Dorsolateral prefrontal cortex (tissue), 122 donors: ENCODE measurements at places on chromosomes 12 and 14.
A peak's percentile ranks its signal among the peaks of the same experiment; 100 is the strongest.

DNA sequence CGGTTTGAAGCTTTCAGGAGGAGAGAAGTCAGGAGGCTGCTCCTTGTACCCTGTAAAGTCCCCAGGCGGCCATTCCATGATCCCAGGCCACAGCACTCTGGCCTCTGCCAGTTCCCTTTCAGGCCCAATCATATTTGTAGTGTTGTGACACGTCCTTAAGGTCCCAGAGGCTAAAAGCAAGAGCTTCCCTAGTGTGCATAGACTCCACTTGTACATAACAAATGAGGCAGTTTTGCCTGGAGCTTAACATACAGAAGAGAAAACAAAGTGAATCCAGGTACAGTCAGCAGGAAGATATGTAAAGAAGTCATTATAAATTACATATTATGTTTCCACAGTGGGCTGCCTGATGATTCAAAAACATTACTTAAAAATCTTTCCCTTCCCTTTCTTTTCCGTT, 81.1 kb upstream of the RPH3A start:
- no peak for DNase-seq

GRCh38 chr14:89386212-89386886, 30.7 kb downstream of the FOXN3 start:
- DNase-seq = no peak

DNA sequence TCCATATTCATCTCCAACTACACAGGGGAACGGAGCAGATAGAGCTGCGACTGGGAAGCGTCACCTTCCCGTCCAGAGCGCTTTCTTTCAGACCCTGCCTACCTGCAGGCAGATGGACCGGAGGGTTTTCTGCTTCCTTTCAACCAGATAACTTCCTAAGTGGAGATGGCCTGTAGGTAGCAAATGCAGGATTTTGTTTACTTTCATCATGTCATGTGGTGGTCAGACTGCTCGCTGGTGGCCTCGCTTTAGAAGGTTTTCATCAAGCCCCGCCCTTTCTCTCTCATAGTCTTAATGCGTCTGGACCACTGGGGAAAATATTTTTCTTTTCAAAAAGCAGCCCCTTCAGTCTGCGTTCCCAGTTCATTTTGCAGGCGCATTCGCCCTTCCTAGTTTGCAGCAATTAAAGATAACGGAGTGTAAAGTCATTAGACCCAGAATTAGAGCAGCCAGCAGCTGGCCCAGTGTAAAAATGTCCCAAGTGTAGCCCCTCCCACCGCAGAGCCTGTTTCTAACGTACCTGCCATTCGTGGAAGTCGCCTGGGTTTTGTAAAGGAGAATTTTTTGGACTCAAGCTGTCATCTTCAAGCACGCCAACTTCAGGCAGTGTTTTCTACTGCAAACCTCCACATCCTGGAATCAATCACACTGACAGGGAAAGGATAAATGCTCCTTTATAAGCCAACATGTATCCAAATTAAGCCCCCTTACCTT, 68.9 kb downstream of the TESC start:
- DNase-seq = no peak

DNA sequence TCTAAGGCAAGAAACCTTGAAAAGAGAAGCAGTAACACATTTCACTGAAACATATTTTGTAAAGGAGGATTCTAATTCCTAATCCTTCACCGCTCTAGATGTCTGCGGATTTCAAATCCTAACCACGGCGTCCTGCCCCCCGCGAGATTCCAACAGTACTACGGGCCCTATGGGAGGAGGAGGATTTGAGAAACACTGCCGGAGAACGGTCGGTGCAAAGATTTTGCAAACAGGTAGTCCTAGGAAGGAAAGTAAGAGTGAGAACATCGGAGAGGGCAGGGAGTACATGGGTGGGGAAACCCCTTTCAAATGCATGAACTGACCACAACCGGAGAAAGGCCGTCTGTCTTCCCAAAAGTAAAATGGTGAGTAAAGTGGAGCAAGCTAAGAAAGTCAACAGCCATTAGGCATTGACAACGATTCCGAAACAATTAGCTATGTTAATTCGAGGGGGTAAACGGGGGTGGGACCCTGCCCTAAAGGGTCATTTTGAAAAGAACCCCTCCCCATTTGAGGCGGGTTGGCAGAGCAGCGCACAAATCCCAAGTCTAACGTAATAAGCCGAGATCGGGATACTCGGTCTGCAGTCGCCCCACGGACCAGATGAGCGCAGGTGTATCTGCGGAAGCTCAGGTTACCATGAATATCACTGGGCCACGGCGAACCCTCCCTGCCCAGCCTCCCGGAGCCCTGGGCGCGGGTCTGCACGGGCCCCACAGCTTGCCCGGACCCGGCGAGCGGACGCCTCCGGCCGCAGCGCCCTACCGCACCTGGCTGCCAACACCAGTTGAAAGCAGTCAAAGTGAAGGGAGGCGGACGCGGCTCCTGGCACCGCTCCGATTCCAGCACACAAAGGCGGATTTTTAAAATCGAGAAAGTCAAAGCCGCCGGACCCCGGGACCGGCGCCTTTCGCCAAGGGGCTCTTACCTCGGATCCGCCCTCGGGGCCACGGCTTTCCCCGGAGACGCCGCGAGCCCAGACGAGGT, 662 bp downstream of the EPS8 start:
- DNase-seq = no peak

DNA sequence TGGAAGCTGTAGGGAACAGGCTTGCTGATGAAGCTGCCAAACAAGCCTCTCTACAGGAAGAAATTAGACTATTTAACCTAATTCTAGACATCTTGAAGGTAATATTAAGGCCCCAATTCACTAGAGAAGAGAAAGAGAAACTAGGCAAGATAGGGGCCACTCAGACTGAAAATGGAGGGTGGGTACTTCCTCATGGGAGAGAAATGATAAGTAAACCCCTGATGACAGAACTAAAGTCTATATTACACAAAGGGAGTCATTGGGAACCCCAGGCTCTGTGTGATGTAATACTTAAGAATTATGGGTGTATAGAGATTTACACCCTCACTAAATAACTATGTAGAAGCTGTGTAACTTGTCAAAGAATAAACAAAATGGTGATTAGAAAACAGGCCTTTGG, 64.3 kb downstream of the APOBEC1 start:
- no peak for DNase-seq

GRCh38 chr12:64720884-64721283, 38.3 kb downstream of the GNS start:
- no peak for DNase-seq

DNA sequence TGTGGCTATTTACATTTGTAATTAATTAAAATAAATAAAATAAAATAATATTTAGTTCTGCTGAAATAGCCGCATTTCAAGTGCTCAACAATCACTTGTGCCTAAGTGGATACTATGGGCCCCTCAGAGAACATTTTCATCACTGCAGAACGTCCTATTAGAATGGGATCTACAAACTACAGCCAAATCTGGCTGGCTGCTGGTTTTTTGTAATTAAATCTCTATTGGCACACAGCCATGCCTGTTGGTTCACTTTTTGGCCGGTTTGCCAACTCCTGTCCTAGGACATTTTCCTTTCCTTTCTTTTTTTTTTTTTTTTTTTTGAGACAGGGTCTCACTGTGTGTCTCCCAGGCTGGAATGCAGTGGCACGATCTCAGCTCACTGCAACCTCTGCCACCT, 9.8 kb downstream of the CCDC63 start:
- DNase-seq = no peak

- no peak for DNase-seq
Measured at GRCh38 chr14:98906123-98906995, 365.6 kb downstream of the BCL11B start.

GRCh38 chr12:122080149-122081082, 1.9 kb downstream of the MLXIP start:
- peak; percentile 67 for DNase-seq

DNA sequence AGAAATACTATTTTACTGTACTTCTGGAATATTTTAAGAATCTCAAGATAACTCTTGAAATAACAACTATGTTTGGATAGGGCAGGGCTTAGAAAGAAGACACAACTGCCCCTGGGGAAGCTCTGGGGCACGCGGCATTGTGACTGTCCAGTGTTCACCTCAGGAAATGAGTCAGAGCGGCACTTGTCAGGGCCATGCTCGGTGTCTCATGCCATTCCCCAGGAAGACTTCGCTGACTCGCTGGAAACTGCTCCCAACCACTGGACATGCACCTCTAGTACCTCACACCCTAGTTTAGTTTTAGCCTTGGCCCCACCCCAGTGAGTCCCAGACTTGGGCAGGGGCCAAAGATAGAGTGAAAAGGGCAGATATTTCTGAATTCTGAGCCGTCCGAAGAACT, 192.0 kb downstream of the TTC7B start:
- no peak for DNase-seq

DNA sequence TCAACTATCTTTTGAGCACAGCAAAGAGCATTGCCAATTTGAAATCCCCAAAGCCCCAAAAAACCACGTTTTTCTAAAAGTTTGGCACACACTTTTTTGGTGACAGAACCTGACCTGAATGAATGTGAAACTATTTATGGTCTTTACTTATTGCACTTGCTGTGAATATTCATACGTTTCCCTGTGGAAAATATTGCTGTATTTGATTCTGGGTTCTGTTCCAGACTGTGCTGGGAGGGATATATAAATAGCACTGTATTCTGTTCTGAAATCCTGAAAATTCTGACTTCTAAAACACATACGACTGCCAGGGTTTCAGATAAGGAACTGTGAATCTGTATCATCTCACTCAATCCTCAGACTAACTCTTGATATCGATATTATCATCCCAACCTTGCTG, 35.1 kb downstream of the NR1H4 start:
- no peak for DNase-seq

- DNase-seq = no peak
Measured at GRCh38 chr12:106973545-106973944, 13.4 kb downstream of the MTERF2 start.

GRCh38 chr12:71589478-71589881, 74.2 kb downstream of the ZFC3H1 start:
- DNase-seq = no peak

GRCh38 chr12:108381787-108382436, 42.8 kb upstream of the CMKLR1 start:
- DNase-seq = peak; percentile 38

- no peak for DNase-seq
Measured at GRCh38 chr14:100903134-100903468, 421 bp downstream of the RTL1 start.

DNA sequence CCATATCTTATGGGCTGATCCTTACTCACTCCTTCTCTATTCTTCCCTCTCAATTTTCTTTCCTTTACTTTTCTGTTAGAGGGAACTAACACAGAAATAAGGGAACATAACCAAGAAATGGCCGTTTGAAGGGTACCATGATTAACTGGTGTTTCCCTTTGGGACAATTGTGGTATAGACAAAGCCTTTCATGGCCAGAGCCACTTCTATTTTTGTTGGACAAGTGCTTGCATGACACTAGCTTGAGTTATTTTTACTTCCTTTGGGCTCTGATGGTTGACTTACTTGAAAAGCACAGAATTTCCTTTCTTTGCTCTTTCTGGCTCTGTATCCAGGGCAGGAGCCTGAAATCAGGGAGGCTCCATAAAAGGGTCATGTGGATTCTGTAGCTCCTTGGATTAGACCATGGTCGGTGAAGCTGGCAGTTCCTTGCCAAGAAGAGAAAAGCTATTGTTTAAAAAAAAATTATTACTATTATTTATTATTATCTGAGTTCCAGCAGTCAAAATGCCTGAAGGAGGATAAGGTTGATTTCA, 130.6 kb downstream of the KTN1 start:
- DNase-seq = no peak

- DNase-seq = no peak
Measured at GRCh38 chr12:52658196-52658595, 6.2 kb upstream of the KRT2 start.

GRCh38 chr12:55925870-55926737, 1.6 kb downstream of the PYM1 start:
- DNase-seq = no peak

GRCh38 chr14:32706721-32707519, 231.8 kb upstream of the NPAS3 start:
- no peak for DNase-seq

- no peak for DNase-seq
Measured at GRCh38 chr12:15584366-15585041, 204.7 kb downstream of the EPS8 start.

DNA sequence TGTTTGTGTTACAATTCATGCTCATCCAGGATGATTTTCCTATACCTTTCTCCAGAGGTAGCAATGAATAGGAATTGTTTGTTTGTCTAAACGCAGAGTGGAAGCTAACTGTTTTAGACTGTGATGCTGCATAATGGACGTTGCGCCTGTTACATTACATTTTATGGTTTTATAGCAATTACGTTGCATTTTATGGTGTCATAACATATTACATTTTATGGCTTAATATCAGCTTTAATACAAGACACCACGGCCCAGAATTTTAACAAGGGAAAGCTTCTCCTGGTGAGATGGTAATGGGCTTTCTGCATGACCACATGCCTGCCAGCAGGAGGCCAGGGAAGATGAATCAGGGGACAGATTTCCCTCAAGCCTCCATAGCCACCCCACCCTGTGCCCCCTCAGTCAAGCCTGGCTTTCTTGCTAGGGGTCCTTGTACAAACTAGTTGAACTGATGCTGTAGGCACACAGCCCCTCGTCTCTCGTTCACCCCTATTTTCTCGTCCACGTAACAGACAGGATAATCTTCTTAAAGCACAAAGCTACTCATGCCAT, 56.5 kb downstream of the HSPB8 start:
- no peak for DNase-seq

DNA sequence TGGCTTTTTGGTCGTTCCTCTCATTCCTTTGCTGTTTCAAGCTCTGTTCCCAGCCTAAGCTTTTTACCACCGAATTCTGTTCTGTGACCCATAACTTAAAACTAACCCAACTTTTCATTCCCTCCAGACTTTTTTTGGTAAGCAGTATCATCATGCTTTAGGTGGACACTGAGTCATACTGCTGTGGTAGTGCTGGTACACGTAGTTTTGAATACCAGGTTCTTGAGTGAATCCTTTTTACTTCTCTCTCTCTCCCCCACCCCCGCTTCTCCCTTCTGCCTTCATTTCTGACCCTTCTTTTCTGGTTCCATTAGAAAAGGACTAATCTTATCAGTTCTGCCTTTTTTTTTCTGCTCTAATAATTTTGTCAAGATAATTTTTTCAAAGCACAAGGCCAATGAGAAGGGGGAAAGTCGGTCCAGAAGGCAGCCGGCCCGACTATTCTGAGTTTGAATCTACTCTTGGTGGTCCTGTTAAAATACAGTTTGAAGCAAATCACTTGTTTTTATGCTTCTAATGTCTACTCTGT, 2.3 kb upstream of the MDM2 start:
- DNase-seq = no peak

- peak; percentile 25 for DNase-seq
Measured at GRCh38 chr12:105025890-105026289, 39.8 kb downstream of the NOPCHAP1 start.
